Activated T-helper 1 cell treated with anti-CD3 and anti-CD28 coated beads, Interleukin-12 subunit alpha, Interleukin-12 subunit beta, Interleukin-2, Interleukin-4 antibody, amounts not matched to agents 30 ng/mL and 10 ng/mL and 1 ng/mL, durations not matched to agents 14 hours and 24 hours and 36 hours (primary cell): ENCODE measurements at places on chromosomes 7 and 10.

DNA sequence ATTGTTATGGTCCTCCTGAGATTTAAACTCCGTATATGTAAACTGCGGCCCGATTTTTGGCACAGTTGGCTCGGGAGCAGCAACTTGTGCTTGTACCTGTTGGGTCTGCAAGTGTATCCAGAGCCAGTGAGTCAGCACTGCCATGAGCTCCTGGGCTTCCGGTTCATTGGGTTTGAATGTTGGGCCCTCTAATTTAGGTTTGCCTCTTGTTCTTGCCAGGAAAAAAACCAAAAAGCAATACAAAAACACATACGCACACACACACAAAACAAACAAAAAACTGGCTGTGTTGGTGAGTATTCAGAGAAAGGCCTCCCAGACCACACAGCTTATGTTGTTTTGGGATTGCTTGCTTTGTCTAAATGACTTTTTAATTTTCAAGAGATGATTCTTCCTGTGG, 26.3 kb downstream of the SND1 start:
- DNase-seq, result no peak

DNA sequence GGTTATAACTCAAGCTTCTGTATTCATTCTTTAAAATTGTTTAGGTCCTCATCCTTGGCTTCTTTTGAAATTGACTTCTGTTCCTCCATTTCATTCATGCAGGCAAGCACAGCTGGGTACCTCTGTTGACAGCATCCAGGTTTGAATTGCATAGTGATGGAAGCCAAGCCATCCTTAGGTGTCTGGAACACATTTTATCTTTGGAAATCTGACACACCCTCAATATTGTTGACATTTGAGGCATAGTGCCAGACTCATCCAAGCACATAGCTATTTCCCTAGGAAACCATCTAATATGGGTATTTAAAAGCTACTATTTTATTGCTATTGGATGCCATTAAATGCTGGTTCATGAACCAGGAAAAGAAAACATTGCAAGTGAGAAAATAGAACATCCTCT, 142.1 kb upstream of the PTPRZ1 start:
- no peak for DNase-seq

- DNase-seq, result no peak
These were observed 198.9 kb downstream of the TCF7L2 start for GRCh38 chr10:113148901-113149300.

GRCh38 chr7:50565559-50565916, 333 bp upstream of the DDC start:
- no peak for DNase-seq

DNA sequence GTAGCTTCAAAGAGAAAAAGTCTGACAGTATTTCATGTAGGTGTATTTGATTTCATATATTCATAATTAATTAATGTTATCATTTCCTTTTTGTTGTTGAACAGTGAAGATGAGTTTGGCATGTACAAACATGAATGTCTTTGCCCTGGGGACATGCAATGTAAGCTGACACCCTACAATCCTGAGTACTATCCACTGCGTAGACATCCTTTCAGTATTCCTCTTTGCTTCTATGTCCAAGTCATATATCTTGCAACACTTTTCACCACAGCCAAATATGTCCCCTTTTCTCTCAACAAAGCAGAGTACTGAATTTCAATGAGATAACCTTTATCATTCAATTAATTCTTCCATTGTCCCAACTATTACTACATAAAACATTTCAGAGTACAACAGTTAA, 93.6 kb downstream of the GPR37 start:
- DNase-seq, result no peak

DNA sequence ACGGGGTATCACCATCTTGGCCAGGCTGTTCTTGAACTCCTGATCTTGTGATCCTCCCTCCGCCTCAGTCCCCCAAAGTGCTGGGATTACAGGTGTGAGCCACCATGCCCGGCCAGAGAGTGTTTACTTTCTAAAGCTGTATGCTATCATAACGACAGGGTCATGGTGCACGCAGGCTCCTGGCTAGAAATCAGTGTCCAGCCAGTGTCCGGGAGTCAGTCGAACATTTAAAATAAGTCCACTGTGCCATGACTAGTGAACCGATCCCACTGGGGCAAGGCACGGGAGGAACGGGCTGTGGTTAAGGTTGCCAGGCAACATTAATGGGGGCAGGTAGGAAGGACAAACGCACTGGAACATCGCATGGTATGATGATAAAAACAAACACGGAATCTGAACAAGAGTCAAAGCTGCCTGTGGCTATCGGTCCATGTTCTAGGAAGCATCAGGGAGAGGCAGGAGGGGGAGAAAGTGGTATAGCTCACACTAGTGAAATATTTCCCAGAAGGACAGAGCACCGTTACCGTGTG, 89.0 kb upstream of the SEPHS1 start:
- DNase-seq, result no peak

GRCh38 chr10:34808801-34809745, 6.0 kb downstream of the PARD3 start:
- no peak for DNase-seq

DNA sequence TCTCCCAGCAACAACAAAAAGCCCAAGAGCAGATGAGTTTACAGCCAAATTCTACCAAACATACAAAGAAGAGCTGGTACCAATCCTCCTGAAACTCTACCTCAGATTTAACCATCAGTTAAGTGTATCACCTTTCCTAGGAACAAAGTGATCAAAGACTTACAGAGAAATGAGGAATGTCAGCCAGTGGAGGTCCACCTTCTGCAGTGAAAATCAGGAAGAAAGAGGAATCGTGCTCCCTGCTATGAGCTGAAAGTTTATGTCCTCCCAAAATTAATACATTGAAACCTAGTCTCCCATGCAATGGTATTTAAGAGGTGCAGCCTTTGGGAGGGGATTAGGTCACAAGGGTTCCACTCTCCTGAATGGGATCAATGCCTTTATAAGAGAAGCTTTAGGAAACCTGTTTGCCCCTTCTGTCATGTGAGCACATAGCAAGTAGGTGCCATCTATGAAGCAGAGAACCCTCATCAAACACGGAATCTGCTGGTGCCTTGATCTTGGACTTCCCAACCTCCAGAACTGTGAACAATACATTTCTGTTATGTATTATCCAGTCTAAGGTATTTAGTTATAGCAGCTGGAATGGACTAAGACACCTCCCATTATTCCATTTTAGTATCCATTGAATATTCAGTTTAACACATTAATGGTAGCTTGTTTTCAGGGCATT, 139.0 kb upstream of the FZD8 start:
- no peak for DNase-seq

DNA sequence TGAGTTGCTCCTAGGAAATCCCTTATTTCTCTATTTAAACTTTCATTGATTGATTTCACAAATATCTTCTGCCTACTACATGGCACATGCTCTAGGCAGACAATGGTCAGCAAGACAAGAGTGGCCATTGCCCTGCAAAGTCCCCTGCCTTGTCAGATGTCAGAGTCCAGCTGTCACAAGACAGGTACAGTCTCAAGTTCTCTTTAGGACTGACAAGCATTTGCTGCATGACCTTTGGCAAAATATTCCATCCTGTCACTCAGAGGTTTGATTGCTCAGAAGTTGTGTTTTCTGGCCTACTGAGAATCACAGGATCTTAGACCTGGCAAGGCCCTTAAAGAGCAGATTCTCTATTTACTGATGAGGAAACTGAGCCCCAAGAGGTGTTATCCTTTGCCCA, 322.3 kb upstream of the NFE2L3 start:
- DNase-seq, result no peak

DNA sequence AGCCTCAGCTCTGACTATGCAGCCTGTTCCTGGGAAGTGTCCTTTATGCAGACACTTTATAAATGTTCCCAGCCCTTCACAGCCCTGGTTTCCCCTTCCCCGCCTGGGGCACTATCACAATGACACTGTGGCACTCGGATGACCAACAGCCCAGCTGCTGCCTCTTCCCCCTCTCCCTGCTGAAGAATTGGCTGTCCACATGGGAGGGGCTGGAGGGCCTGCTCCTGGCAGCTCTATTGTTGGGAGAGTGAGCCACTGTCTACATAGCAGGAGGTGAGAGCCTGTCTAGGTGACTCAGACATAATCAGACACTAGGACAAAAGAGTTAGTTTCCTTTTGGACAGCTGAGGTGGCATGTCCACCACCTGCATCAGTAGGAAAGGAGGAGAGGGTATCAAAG, 437.5 kb downstream of the PLXNA4 start:
- DNase-seq, result no peak

- no peak for DNase-seq
These were observed 42.7 kb upstream of the SMARCD3 start for GRCh38 chr7:151291206-151291605.

GRCh38 chr7:82729172-82730030, 285.8 kb upstream of the CACNA2D1 start:
- DNase-seq, result no peak

GRCh38 chr7:44559485-44559884, 14.2 kb downstream of the DDX56 start:
- DNase-seq, result no peak

DNA sequence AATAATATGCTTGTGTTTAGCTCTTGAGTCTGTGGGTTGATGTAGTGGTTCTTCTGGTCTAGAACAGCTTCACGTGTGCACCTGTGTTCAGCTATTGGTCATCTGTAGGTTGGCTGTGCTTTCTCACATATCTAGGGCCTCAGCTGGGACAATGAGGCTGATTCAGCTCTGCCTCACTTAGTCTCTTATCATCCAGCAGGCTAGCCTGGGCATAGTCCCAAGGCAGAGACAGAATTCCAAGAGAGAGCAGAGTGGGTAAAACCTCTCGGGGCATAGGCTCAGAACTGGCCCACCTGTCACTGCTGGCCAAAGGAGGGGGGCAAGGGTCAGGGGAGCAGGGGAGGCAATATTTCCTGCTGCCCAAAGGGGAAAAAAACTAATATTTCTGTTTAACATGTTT, 32.0 kb upstream of the MXI1 start:
- DNase-seq, result no peak

DNA sequence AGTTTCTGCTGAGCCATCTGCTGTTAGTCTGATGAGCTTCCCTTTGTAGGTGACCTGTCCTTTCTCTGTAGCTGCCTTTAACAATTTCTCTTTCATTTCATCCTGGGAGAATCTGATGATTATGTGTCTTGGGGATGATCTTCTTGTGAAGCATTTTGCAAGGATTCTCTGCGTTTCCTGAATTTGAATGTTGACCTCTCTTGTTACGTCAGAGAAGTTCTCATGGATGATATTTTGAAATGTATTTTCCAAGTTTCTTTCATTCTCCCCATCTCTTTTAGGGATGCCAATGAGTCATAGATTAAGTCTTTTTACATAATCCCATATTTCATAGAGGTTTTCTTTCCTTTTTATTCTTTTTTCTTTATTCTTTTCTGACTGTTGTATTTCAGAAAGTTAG, 184.2 kb upstream of the BET1 start:
- no peak for DNase-seq

DNA sequence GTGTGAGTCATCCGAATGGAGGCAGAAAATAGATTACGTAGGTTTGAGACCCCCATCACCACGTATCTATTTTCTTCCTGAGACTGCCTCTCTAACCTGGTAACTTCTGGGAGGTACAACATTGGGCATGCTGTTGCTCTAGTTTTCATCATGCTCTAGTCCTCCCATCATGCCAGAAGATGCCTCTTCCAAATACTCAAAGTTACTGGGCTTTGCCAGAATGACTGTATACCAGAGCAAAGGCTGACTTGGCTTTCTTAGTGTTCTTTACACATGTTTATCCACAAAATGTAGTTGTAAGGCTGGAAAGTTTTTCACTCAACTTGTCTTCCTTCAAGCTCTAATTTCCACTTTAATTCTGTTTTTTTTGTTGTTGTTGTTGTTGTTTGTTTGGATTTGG, 370.5 kb downstream of the MDFIC start:
- DNase-seq, result no peak

DNA sequence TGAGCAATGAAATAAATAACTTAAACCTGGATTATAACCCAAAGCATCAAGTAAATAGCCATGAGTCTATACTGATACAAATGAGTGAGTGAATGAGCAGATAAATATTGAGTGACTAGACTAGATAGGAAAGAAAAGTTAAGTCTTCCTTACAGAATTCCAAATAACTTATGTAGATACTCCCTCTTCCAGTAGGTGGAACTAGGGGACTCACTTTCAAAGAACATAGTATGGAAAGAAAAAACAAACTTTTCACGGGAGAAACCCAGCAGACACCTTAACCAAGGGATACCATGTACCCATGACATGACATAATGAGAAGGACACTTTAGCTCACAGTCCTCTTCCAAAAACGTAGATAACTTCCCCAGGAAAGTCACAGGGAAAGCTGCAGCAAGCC, 32.2 kb downstream of the CSGALNACT2 start:
- no peak for DNase-seq

DNA sequence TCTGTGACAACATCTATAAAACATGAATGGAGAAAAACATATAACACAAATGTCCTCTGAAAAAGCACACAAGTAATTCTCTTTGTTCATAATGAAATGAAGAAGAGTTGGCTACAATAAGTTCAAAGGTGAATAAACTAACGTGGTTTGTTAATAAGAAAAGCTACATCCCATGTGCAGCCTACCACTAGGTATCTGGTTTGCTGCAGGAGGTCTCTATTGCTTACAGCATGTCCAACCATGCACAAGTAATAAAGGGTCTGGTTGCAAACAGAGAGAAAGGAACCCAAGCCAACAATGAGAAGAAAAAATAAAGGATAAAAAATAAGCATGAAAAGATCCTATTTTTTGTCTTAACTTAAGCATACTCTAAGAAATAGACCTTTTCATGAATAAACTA, 139.2 kb downstream of the CHCHD3 start:
- no peak for DNase-seq

- DNase-seq, result no peak
These were observed 457 bp downstream of the ACADSB start for GRCh38 chr10:123009105-123009820.

GRCh38 chr10:126924180-126924914, 19.1 kb downstream of the DOCK1 start:
- no peak for DNase-seq

DNA sequence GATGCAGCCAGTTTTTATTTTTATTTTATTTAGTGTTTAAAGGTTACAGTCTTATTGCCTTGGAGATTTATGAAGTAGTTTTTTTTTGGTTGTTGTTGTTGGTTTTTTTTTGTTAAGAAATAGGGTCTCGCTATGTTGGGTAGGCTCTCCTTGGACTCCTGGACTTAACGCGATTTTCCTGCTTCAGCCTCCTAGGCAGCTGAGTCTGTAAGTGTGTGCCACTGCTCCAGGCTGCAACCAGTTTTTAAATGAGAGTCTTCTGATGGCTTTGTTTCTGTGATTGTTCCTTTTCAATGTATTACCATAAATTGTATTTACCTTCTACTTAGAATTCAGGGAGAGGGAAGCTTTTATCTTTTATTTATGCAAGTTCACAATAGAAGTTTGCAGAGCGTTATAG, 62.8 kb downstream of the BICC1 start:
- DNase-seq, result no peak
